Mesothelial cell of epicardium (in vitro differentiated cells): ENCODE measurements at places on chromosomes 7 and 10. TPM values are rescaled to one million over a fixed set of nuclear protein-coding genes. Genes with fewer than 3 reads are reported as not detected.

CALHM1 gene
- total RNA-seq = not detected in 3 replicates

ATRNL1 gene
- 39.5 to 43.4 TPM (median 39.6 TPM) in 3 replicates for total RNA-seq

FAM200A gene
- 8.0 to 9.4 TPM (median 9.3 TPM) in 3 replicates for total RNA-seq

TYSND1 gene
- total RNA-seq = 19.2 to 20.9 TPM (median 19.9 TPM) in 3 replicates

ACHE gene
- 9.2 to 10.4 TPM (median 9.6 TPM) in 3 replicates for total RNA-seq

PRPS1L1 gene
- total RNA-seq = not detected in 3 replicates

SEPHS1 gene
- 80.4 to 87.2 TPM (median 85.0 TPM) in 3 replicates for total RNA-seq

SCIN gene
- 2.5 to 3.9 TPM (median 3.3 TPM) in 3 replicates for total RNA-seq

ALOX5 gene
- 8.6 to 10.6 TPM (median 9.6 TPM) in 3 replicates for total RNA-seq

CRHR2 gene
- not detected in 3 replicates for total RNA-seq

CEP41 gene
- 21.7 to 22.5 TPM (median 22.1 TPM) in 3 replicates for total RNA-seq

ZCCHC24 gene
- total RNA-seq = 31.8 to 34.0 TPM (median 33.2 TPM) in 3 replicates

TUBB8 gene
- 0.33 to 0.67 TPM (median 0.41 TPM) in 3 replicates for total RNA-seq

PSMC2 gene
- total RNA-seq = 86.5 to 89.0 TPM (median 87.0 TPM) in 3 replicates

TAS2R3 gene
- total RNA-seq = 4.0 to 5.6 TPM (median 5.0 TPM) in 3 replicates

RTKN2 gene
- 6.0 to 6.9 TPM (median 6.1 TPM) in 3 replicates for total RNA-seq

DNA sequence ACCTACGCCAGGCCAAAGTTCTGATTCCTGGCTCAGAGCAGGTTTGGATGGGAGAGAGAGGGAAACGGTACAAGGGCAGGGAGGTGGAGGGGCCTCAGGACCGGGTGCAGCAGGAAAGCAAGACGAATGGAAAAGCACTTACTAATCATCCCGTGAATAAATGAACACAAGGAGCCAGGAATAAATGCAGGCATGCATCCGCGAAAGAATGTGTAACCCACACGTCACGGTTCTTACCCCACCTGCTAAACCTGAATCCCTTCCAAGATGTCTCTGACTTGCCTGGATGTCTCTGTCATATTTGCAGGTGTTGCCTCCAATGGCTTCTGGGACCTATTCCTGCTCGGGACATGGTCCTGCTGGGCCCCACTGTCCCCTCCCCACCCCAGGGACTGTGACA is 335.2 kb upstream of the RNF32 start:
- H3K27ac ChIP-seq = no peak overlapping the region
- H3K4me3 ChIP-seq = no peak overlapping the region
- no peak for DNase-seq
- H3K27me3 ChIP-seq = peaks cover 1% of the 10 kb centered on the region
- no peaks in the 10 kb centered on the region for H3K4me1 ChIP-seq
- H3K36me3 ChIP-seq = no peaks in the 10 kb centered on the region

DNA sequence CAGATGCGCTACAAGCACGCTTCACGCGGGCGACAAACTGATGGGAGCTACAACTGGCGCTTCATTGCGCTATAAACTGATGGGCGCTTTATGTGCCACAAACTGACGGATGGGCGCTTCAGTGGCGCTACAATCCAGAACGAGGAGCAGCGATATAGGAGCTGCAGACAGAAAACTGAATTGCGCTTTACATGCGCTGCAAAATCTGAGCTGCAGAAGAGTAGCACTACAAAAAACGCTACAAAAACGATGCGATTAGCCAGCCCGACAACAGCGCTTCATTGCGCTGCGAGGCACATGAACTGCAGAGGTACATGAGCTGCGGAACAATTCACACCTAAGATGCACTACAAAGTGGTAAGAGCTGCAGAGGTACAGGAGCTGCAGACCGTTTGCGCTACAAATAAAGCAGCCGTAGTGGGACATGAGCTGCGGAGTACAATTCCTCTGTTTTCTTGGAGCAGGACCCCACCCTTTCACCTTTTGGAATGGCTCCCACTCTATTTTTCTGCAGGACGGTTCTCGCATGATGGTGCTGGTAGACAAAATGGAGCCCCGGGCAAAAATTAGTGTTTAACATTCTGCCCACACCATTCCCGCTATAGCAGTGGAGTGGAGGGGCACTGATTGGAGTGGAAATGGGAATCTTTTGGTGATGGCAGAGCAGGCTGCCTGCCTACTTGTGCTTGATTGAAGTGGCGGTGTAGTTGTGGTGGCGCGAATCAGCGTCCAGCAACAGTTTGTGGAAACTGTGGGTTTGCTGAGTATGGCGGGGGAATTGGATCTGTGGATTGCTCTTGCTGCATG is 1.2 kb upstream of the SGCE start:
- H3K27me3 ChIP-seq = no peaks in the 10 kb centered on the region
- DNase-seq = no peak
- H3K4me1 ChIP-seq = peaks cover 13% of the 10 kb centered on the region
- H3K36me3 ChIP-seq = no peaks in the 10 kb centered on the region
- peak overlapping the region; percentile 95 for H3K27ac ChIP-seq

- no peaks in the 10 kb centered on the region for H3K36me3 ChIP-seq
- H3K4me3 ChIP-seq = no peak overlapping the region
- no peak for DNase-seq
- peaks cover 5% of the 10 kb centered on the region for H3K4me1 ChIP-seq
Measured at GRCh38 chr10:56585447-56586171, 224.6 kb upstream of the ZWINT start.

DNA sequence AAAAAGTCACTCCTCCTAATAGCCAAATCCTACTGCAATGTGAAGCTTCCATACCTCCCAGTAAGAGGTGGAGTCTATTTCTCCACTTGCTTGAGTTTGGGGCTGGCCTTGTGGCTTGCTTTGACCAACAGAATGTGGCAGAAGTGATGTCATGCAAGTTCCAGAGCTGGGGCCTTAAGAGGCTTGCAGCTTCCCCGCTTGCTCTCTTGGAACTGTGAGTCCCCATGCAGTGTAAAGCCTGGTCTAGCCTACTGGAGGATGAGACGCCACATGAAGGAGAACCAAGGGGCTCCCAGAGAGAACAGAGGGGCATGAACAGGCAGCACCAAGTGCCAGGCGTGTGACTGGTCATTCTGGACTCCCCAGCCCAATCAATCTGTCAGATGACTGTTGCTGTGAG is 58.6 kb upstream of the OPALIN start:
- DNase-seq = no peak
- H3K36me3 ChIP-seq = no peaks in the 10 kb centered on the region
- peaks cover 7% of the 10 kb centered on the region for H3K27me3 ChIP-seq
- no peak overlapping the region for H3K27ac ChIP-seq

DNA sequence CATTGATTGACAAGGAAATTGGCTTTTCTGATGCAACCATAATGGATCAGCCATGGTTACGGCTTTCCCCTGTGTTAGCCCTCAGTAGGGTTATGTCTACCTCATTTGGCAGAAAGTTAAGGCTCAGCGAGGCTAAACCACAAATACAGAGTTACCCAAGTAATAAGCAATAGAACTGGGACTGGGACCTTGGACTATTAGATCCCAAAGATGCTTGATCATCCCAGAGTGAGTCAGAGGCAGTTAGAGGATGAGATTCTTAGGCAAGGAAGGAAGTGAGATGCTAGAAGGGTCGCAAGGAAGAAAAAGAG is 401.4 kb downstream of the TNS3 start:
- no peak for DNase-seq
- H3K27me3 ChIP-seq = no peaks in the 10 kb centered on the region
- H3K4me3 ChIP-seq = no peak overlapping the region
- peaks cover 11% of the 10 kb centered on the region for H3K36me3 ChIP-seq
- peaks cover 14% of the 10 kb centered on the region for H3K4me1 ChIP-seq

GRCh38 chr10:118925404-118926071 is 104.0 kb upstream of the NANOS1 start:
- peaks cover 8% of the 10 kb centered on the region for H3K4me1 ChIP-seq
- H3K27ac ChIP-seq = no peak overlapping the region
- H3K4me3 ChIP-seq = no peak overlapping the region
- DNase-seq = no peak
- peaks cover 2% of the 10 kb centered on the region for H3K36me3 ChIP-seq

DNA sequence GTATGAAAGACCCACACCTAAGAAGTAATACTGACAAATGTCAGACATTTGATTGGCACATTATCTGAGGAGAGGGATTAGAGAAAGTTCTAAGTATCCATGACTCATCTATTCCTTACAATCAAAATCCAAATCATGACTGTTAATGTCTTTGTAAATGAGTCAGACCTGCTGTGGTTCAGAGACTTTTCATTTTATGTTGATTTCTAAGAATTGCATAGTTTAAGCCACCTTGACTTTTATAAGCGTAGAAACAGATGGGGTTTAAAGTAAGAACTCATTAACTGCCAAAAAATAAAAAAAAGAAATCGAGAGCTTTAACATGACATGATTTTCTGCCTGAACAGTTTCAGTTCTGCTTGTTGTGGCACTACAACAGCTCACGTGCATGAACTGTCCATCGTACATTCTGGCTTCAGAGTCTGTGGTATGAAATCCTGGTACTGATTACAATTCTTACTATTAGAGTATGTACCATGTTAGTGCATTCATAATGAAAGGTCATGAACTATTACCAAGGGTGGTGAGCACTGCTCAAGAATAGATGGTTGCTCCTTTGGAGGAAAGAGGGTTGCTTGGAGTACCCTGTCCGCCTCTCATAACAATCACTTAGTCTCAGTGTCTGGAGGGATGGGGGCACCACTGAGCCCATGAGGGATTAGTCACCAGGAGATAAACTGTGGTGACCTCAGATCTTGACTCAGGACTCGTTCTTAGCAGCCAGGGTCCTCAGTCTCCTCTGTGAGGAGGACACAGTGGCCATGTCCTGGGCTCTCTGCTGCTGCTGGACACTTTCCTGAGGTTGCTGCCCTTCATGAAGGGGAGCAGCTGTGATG is 42.2 kb downstream of the ACSM6 start:
- peaks cover 37% of the 10 kb centered on the region for H3K36me3 ChIP-seq
- H3K27ac ChIP-seq = no peak overlapping the region
- H3K27me3 ChIP-seq = no peaks in the 10 kb centered on the region
- H3K4me3 ChIP-seq = no peak overlapping the region

DNA sequence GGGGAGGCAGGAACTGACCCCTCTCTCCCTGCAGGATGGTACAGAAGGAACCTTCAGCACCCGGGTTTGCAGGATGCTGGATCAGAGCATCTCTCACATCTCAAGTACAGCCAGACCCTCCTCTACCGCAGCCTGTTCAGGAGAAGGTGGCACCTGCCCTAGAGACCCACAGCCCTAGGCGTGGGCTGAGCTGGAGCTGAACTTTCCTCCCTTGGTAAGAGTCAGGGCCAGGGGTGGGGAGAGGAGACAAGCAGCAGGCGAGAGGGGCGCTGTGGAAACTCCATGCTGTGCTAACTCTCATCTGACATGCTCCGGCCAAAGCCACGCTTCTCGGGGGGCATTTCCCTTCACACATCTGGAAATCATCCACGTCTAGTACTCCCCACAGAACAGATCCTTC is 154.4 kb downstream of the DIP2C start:
- no peak overlapping the region for H3K4me3 ChIP-seq
- no peaks in the 10 kb centered on the region for H3K36me3 ChIP-seq
- no peaks in the 10 kb centered on the region for H3K27me3 ChIP-seq
- no peak overlapping the region for H3K27ac ChIP-seq
- peaks cover 9% of the 10 kb centered on the region for H3K4me1 ChIP-seq

- H3K27me3 ChIP-seq = peaks cover 7% of the 10 kb centered on the region
- no peak overlapping the region for H3K27ac ChIP-seq
- DNase-seq = no peak
- H3K4me3 ChIP-seq = no peak overlapping the region
- peaks cover 11% of the 10 kb centered on the region for H3K4me1 ChIP-seq
Measured at GRCh38 chr10:10596256-10596655, 421.4 kb upstream of the CELF2 start.

- H3K36me3 ChIP-seq = no peaks in the 10 kb centered on the region
- H3K4me3 ChIP-seq = no peak overlapping the region
- H3K27ac ChIP-seq = no peak overlapping the region
- DNase-seq = peak; percentile 24
- peaks cover 41% of the 10 kb centered on the region for H3K27me3 ChIP-seq
- no peaks in the 10 kb centered on the region for H3K4me1 ChIP-seq
Measured at GRCh38 chr7:155865830-155866525, 53.7 kb upstream of the SHH start.

- no peak overlapping the region for H3K4me3 ChIP-seq
- no peak overlapping the region for H3K27ac ChIP-seq
- H3K4me1 ChIP-seq = peaks cover 9% of the 10 kb centered on the region
- no peaks in the 10 kb centered on the region for H3K36me3 ChIP-seq
- H3K27me3 ChIP-seq = peaks cover 29% of the 10 kb centered on the region
Measured at GRCh38 chr10:132850246-132850645, 64.3 kb upstream of the NKX6-2 start.

GRCh38 chr10:75565286-75566251 is 134.1 kb downstream of the LRMDA start:
- no peak for DNase-seq
- H3K27me3 ChIP-seq = peaks cover 19% of the 10 kb centered on the region
- H3K4me1 ChIP-seq = no peaks in the 10 kb centered on the region
- peaks cover 10% of the 10 kb centered on the region for H3K36me3 ChIP-seq
- no peak overlapping the region for H3K27ac ChIP-seq
- no peak overlapping the region for H3K4me3 ChIP-seq

- H3K4me1 ChIP-seq = no peaks in the 10 kb centered on the region
- peaks cover 4% of the 10 kb centered on the region for H3K27me3 ChIP-seq
- no peak overlapping the region for H3K27ac ChIP-seq
- H3K4me3 ChIP-seq = no peak overlapping the region
Measured at GRCh38 chr10:12512332-12513002, 163.1 kb downstream of the CAMK1D start.

GRCh38 chr10:72445851-72446250 is 91.1 kb upstream of the DNAJB12 start:
- no peaks in the 10 kb centered on the region for H3K27me3 ChIP-seq
- H3K27ac ChIP-seq = peak overlapping the region; percentile 56
- DNase-seq = no peak
- H3K36me3 ChIP-seq = peaks cover 15% of the 10 kb centered on the region

DNA sequence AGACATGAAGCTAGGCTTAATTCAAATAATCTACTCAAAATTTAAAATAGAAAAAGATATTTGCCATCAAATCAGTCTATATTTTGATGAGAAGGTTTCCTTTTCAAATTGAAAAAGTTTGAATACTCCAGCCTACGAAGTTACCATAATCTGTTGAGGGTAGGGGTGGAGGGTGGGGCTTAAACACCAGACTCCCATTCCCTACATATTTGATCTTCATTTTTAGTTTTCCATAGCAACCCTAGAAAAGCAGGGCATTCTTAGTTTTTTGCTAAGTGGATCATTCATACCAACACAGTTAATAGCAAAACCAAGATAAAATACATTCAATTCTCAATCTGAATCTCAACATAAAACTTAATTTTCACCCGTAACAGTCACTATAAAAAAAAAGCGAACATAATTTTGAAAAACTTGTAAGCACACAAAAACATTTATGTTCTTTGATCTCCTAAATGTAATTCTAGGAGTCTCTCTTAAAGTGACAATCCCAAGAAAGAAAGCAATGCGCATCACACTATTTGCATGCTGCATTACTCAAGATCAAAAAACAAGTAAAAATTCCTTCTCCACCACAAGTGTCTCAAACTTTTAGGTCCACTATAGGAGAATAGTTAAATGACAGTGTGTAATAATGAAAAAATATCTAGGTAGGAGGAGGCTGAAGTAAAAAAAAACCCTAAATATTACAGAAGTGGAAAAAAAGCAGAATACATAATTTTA is 30.8 kb downstream of the TMEM209 start:
- H3K27ac ChIP-seq = peak overlapping the region; percentile 81
- DNase-seq = no peak
- no peaks in the 10 kb centered on the region for H3K27me3 ChIP-seq
- peaks cover 43% of the 10 kb centered on the region for H3K36me3 ChIP-seq
- H3K4me3 ChIP-seq = no peak overlapping the region

- no peak overlapping the region for H3K27ac ChIP-seq
- no peak overlapping the region for H3K4me3 ChIP-seq
- peaks cover 2% of the 10 kb centered on the region for H3K36me3 ChIP-seq
- DNase-seq = no peak
- peaks cover 4% of the 10 kb centered on the region for H3K4me1 ChIP-seq
Measured at GRCh38 chr7:27269455-27269854, 26.9 kb downstream of the EVX1 start.

- peaks cover 4% of the 10 kb centered on the region for H3K36me3 ChIP-seq
- no peak overlapping the region for H3K27ac ChIP-seq
- DNase-seq = no peak
Measured at GRCh38 chr10:97532935-97533671, 34.4 kb downstream of the UBTD1 start.
